ENCODE measurements at places on chromosomes 12 and 14.

DNA sequence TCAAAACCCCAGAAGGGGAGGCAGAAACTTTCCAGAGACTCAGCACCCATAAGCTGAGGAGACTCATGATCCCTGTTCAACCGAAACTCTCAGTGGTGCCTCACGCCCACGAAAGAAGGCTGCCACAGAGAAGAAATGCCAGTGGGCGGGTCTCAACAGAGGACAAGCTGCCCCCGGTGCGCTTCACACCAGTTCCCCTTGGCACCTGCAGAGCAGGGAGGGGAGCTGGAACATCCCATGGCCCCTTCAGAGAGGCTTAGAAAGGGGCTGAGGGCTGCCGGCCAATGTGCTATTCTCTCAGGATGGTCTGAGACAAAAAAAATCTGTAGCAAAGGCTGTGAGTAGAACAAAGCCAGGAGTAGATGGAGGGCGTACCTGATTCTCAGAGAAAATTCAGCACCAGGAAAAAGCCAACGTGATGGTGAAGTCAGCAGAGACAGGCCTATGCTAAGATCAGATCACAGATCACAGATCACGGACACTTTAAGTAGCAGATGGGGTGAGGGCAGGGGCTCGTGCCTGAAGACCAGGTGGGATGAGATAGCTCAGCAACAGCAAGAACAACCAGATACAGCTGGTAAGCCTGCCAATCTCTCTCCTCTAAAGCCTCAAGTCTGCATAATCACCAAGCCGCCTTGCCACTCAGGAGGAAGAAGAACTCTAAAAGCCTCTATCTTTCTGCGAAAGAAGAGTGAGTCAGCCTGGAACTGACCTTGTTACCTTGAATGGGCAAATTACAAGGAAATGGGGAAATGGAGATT, 206.4 kb upstream of the GRIP1 start:
- DNase-seq: no peak

GRCh38 chr12:31016057-31016456, 57.6 kb upstream of the DDX11 start:
- DNase-seq: no peak

- no peak for DNase-seq
Measured at GRCh38 chr14:34368115-34368970, 93.7 kb downstream of the SPTSSA start.

DNA sequence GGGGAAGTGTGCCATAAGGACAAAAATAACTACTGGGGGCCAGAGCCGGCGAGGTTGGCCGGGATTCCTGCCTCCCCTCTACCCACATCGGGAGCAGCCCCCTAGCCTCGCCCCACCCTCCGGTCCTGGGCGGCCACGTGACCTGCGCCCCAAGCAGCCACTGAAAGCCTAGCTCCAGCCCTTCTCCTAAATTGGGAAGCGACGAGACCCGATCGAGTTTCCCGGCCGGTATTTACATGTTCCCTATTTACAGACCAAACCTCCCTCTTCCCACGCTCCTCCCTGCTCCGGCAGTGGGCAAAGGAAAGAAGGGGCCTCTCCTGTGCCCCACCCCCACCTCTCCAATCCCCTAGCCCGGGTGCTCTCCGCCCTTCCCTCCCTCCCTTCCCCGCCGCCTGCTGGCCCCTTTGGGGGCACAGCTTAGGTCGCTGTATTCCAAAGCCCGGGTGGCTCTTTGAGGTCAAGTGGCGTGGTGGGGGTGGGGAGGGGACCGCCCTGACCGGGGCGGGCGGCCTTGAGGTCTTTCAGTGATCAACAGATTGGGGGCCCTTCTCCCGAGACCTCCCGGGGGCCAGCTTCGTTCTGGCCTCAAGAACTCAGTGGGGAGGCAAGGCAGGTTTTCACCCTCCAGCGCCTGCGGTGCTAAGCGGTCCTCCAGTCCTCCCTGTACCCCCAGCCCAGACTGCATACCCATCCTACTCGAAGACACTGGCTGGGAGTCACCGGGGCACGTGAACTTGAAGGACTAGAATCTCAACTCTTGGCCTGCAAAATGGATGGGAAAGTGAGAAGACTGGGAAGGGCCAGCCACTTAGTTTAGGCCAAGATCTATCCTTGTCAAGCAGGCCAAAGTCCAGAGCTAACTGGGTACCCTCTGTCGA, 6.3 kb upstream of the CTDSP2 start:
- no peak for DNase-seq

- no peak for DNase-seq
Measured at GRCh38 chr12:30047516-30048254, 263.9 kb upstream of the TMTC1 start.

GRCh38 chr12:67155863-67156262, 113.3 kb upstream of the CAND1 start:
- no peak for DNase-seq

- no peak for DNase-seq
Measured at GRCh38 chr14:20623798-20624197, 17.7 kb downstream of the OR6S1 start.

DNA sequence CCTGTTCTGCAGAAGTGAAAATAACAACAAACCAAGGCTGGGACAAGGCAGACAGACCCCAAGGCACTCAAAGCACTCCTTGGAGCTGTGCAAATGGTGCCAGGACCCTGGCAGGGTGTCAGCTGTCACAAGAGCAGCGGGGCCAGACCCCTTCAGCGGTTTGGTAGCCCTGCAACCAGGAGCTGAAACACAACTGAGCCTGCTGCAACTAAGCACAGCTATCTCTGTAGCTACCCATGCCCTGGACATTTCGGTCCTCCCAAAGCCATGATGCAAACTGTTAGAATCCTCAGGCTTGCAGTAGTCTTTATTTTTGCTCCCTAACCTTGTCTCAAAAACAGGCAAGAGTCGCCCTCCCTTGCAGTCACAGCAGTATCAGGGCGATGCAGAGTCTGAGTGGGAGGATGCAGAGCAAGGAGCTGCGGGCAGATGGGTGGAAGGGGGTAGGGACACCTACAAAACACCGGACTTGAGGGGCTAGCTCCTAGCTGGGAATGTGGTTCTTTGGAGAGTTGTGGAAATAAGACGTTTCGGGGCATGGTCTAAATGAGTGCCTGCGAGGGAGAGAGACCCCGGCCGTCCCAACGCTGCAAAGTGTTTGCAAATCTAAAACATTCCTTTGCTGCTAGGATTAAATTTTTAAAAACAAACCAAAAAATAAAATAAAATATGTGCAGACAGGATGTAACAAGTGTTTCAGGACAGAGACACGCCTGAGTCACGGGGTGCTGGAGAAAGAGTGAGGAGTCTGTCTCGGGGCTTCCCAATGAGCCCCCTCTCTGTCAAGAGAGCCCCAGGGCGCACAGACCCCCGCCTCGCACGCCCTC, 1.0 kb downstream of the NUAK1 start:
- DNase-seq: no peak

GRCh38 chr14:29800961-29801360, 126.7 kb downstream of the PRKD1 start:
- DNase-seq: no peak

- no peak for DNase-seq
Measured at GRCh38 chr12:94699801-94700200, 49.4 kb upstream of the TMCC3 start.

DNA sequence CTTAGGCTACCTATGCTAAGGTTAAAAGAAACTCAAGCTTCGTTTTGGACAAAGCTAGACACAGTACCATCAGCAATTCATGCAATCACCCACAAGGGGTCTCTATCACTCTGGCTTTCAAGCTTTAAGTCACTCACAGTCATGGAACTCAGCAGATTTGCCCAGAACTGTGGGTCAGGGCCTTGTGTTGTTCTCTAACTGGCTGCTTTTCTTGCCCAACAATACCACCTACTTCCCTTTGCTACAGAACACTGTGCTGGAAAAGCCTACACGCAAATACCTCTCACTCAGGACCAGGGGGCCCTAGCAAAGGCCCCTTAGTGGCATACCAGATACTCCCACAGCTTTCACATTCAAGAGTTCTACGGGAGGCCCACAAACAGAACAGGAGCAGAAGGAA, 9.1 kb downstream of the NEMP1 start:
- DNase-seq: no peak

DNA sequence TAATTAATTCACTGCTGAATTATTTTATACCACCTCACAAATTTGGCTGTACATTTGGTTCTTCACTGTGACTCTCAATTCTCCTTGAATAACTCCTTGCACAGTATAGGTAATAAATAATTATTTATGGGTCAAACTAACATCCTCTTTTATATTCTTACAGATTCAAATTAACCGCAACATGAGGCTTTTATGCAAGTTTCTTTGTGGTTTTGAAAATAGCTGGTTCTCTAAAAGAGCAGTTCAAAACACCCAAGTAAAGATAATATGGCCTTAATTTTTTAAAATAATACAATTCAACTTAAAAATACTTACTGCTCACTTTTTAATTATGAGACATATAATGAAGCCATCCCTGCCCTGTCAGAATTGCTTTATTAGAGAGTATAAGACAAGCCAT, 12.9 kb upstream of the TRIM9 start:
- no peak for DNase-seq

DNA sequence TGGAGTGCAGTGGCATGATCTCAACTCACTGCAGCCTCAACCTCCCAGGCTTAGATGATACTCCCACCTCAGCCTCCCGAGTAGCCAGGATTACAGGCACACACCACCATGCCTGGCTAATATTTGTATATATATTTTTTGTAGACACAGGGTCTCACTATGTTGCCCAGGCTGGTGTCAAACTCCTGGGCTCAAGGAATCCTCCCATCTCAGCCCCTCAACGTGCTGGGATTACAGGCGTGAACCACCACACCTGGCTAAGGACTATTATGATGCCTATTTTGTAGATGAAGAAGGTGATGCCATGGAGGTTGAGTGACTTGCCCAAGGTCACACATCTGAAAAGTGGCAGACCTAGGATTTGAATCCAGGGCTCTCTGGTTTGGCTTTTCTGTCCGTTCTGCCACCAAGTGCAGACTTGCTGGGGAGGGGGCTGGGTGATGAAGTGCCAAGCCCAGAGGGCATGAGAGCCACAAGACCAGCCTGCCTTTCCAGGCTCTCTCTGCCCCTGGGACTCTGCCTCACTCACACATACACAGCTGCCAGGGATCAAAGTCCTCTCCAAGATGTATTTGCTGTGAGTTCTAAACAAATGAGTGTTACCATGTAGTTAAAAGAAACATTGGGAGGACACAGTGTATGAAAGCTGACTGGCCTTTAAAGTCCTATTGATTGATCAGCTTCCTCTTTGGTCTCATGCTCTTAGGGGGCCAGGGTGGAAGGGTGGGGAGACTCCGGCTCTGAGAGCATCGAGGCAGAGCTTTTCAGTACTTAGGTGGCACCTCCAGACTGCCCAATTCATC, 21.3 kb upstream of the RBM19 start:
- no peak for DNase-seq

DNA sequence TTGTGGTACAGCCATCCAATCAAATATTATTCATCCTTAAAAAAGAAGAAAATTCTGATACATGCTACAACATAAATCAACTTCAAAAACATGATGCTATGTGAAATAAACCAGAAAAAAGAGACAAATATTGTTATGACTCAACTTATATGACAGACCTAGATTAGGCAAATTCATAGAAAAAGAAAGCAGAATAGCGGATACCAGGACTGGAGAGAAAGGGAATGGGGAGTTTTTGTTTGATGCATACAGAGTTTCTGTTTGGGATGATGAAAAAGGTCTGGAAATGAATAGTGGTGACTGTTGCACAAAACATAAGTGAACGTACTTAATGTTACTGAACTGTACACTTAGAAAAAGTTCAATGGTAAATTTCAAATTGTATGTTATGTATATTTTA, 82.3 kb downstream of the SPPL3 start:
- no peak for DNase-seq

GRCh38 chr12:54191126-54191525, 2.3 kb upstream of the SMUG1 start:
- DNase-seq: no peak

- DNase-seq: no peak
Measured at GRCh38 chr14:94101748-94102147, 8.8 kb upstream of the IFI27 start.

- DNase-seq: no peak
Measured at GRCh38 chr14:89164168-89165073, 252.6 kb downstream of the FOXN3 start.

DNA sequence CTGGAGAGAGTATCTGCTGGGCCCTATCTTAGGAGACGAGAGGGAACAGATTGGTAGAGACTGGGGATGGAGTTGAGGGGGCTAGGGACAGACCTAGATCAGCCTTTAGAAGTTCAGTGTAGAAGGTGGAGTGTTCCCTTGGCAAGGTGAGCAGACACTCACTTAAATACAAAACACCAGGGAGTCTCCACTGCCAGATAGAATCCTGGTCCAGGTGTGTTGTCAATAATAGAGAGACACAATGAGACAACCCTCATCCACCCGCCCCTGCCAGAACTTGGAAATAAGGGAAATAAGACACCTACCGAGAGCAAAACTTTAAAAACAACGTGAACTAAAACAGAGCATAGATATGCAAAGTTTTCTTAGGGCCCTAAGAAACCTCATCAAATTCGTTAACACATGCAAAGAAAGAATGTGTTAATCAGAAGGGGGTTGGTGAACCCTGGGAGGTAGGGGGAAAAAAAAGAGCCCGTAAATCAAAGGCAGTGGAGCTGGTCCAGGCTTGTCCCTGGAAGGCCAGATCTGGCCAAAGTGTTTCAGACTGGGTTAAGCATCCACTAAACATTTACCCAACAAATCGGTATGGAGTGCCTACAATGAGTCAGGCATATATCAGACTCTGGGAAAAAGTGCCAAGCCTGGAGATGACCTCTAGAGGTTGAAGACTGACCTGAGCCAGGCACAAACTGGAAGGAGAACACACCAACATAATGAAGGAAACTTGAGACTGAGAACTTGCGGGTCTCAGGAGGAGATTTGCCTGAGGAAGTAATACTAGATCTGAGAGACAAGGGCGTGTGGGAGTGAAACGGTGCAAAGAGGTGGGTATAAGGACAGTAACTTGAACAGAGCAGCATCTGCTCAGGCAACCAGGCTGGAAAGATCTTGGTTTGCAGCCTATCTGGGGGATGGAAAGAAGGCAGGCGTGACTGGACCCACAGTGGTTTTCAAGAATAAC, 37.0 kb upstream of the OTX2 start:
- no peak for DNase-seq
